Activated CD4-positive, alpha-beta T cell treated with anti-CD3 and anti-CD28 coated beads, Interleukin-2, amount 10 ng/mL, durations not matched to agents 24 days and 14 days (primary cell): ENCODE measurements at places on chromosomes 3 and 15. TPM values are rescaled to one million over a fixed set of nuclear protein-coding genes. Genes with fewer than 3 reads are reported as not detected.

FETUB gene
- total RNA-seq, result not detected in 2 replicates

SLC6A11 gene
- total RNA-seq, result not detected in 2 replicates

HHATL gene
- total RNA-seq, result not detected in 2 replicates

RHCG gene
- not detected in 2 replicates for total RNA-seq

ISLR gene
- not detected in 2 replicates for total RNA-seq

ANKRD34C gene
- not detected in 2 replicates for total RNA-seq

ATP10A gene
- total RNA-seq, result 42.7 and 48.0 TPM in 2 replicates

NUP210 gene
- total RNA-seq, result 164 and 169 TPM in 2 replicates

SOX2 gene
- total RNA-seq, result not detected in 2 replicates

GRCh38 chr3:88003115-88003755 is 55.6 kb downstream of the CGGBP1 start:
- peak; percentile 74 for DNase-seq

GRCh38 chr3:105746231-105746996 is 122.4 kb downstream of the CBLB start:
- DNase-seq, result no peak

GRCh38 chr15:73022161-73022560 is 30.1 kb upstream of the NEO1 start:
- DNase-seq, result no peak

- no peak for DNase-seq
Measured at GRCh38 chr3:105821433-105821832, 47.4 kb downstream of the CBLB start.

- DNase-seq, result no peak
Measured at GRCh38 chr3:102714567-102714966, 279.8 kb downstream of the ZPLD1 start.

DNA sequence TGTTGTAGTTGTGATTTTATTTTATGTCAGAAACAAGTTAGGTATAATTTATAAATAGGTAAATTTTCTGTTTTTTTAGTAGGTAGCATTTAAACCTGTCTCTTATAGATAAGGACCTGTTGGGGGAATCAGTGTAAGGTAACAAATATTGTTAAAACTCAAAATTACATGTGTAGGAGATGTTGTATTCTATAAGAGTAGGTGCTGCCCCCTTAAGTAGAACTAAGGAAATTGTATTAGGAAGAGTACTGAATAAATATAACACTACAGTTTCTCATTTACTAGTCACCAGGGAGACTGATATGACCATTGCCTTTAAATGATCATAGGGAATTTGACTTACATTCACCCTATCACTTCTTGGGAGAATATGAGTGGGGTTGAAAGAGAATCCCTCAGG is 31.2 kb downstream of the SLC25A36 start:
- no peak for DNase-seq

- no peak for DNase-seq
Measured at GRCh38 chr15:70083946-70084345, 13.8 kb downstream of the TLE3 start.

- peak; percentile 66 for DNase-seq
Measured at GRCh38 chr15:80920271-80920699, 69.3 kb downstream of the MESD start.

DNA sequence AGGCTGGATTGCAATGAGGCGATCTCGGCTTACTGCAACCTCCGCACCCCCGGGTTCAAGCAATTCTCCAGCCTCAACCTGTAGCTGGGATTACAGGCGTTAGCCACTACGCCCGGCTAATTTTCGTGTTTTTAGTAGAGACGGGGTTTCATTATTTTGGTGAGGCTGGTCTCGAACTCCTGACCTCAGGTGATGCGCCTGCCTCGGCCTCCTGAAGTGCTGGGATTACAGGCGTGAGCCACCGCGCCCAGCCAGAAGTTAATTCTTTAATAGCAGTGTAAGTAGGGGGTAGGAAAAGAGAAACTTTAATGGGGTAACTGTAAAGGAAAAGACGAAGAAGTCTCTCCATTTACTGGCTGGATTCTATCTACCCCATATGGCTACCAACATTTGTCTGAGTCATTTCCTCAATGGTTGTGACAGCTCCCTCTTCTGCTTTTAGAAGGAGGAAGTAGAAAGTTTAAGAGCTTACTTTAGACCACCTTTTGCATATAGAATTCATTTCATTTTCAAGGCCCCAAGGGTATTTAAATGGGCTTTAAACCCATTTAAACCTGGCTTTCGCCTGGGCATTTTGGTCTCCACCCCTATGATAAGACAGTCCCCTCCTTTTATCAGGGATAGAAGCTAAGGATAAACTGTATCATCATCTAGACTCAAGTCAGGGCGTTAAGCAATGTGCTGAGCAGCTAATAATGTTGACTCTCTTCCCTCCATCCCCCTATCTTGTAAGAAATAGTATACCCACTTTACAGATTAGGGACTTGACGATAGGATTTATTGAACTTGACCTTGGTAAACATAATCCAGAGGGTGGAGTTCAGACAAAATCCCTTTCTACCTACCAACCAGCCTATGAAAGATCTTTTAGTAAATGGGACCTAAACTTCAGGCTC is 1.1 kb upstream of the CDV3 start:
- DNase-seq, result peak; percentile 74

GRCh38 chr3:149575213-149575960 is 82.4 kb downstream of the WWTR1 start:
- DNase-seq, result no peak

- peak; percentile 69 for DNase-seq
Measured at GRCh38 chr3:171257251-171258203, 202.7 kb downstream of the TNIK start.

- DNase-seq, result no peak
Measured at GRCh38 chr15:65778269-65778668, 13.8 kb downstream of the DENND4A start.

DNA sequence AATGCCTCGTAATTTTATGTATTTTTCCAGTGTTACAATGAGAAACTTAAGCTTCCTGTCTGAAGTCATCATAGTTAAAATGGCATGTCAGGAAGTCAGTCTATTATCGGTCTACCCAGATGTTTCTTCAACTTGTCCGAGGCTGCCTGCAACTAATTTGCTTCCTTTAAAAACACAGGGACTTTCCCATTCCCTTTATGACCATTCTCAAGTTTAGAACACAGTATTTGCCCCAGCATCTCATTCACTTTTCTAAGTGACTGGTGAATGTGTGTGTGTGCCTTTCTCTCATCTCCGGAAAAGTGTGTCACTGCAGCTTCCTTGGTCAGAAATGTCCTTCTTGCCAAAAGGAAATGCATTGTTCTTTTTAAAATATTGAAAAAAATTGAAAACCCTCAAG is 466.6 kb downstream of the RAP2B start:
- DNase-seq, result peak; percentile 63

DNA sequence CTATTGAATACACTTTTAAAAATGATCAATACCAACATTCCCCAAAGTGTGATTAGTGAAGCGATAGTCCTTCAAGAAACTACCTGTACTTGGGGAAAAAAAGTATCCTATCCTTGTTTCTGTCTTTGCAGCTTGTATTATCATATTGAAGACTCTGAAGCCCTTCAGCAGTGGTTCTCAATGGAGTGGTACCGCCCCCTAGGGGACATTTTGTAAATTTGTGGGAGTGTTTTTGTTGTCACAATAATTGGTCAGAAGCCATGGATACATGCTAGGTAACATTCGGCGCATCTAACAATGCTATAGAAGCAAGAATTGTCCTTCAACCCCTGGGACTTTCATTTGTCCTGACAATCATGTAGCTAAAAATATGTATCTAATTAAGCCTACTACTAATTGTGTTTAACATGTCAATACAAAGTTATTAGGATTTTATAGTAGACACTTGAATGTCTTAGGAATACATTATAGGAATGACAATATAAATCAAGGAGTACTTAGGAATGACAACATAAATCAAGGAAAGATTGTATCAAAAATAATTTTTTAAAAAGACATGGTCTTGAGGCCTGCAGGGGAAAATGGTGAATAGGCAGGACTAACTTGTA is 53.7 kb downstream of the NMD3 start:
- DNase-seq, result peak; percentile 86

DNA sequence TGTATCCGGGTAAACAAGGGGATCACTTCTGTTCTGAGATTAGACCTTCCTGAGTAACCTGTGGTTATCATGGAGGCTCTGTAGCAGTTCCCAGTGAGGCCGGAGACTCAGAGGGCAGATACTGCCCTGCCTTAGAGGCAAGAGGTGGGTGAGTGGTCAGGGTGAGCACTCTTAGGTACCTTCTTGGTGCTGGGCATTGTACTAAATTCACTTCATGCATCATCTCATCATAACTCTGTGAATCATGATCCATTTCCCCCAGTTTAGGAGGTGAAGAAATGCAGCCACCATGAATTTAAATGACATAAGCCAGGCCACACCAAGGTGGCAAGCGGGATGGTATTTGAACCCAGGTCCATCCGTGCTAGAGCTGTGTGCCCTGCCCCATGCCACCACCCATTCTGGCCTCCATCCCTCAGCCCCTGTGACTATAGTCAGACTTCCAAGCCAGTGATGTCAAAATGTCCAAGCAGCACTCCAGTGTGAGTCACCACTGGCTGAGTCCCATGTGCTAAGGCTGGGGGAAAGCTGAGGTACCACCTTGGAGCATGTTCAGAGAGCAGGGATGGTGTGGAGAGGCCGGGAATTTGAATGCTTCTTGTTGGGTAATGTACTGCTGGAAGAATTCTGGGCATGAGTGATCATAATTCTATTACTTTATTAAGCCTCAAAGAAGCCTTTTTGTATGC is 88.8 kb downstream of the EPHB1 start:
- no peak for DNase-seq

DNA sequence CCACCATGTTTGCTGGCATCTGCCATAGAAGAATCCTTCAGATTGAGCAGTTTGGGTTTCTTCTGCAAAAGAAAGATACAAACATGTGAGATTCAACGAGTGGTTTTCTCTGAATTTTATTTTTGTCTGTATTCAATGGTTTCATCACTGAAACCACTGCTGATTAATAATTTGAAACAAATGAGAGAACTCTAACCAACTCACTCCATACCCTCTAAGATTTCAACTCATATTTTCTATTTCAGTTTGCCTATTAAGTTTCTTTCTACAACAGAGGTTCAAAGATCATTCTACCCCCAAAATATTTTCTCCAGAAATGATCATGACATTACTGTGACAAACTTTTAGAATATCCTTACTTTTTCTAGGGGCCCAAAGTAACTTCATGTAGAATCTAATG is 38.7 kb upstream of the MAN2C1 start:
- no peak for DNase-seq

GRCh38 chr3:170614214-170614966 is 28.5 kb upstream of the SLC7A14 start:
- no peak for DNase-seq

DNA sequence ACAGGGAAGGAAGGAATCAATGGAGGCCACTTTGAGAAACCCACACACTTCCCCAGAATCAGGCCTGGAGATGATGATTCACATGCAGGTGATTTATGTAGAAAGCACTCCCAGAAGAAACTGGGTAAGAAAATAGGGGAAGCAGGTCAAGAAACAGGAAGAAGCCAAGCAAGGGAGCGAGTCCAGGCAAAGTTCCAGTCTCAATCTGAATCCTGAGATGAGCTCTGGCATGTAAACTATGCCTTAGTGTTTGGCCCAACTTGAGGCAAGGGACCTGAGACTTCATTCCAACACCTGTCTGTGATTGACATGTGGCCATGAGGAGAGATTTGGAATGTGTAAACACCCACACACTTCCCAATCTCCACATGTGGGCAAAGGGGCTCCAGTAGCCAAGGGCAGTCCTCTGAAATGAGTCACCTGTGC is 61.6 kb upstream of the CTNNB1 start:
- DNase-seq, result no peak

DNA sequence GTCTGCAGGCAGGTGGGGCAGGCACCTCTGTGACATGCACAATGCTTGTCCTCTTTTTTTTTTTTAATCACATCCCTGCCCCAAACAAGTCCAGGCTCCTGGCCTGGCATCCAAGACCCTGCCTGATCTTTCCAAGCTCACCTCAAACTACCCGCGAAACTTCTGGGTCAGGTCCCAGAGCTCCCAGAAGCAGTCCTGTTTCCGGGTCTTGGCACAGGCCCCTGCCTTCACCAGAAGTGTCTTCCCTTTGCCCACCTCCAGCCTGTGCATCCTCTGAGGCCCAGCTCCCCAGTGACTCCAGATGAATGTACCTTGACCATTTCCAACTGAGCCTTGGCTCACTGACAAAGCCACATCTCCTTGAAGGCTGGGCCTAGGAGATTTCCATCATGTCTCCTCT is 23.0 kb downstream of the PLA2G4E start:
- DNase-seq, result no peak

GRCh38 chr3:115862849-115863248 is 239.5 kb downstream of the GAP43 start:
- no peak for DNase-seq

GRCh38 chr3:175890066-175890465 is 1030.9 kb downstream of the NAALADL2 start:
- DNase-seq, result no peak
